ENCODE measurements at places on chromosomes 4 and X.

DNA sequence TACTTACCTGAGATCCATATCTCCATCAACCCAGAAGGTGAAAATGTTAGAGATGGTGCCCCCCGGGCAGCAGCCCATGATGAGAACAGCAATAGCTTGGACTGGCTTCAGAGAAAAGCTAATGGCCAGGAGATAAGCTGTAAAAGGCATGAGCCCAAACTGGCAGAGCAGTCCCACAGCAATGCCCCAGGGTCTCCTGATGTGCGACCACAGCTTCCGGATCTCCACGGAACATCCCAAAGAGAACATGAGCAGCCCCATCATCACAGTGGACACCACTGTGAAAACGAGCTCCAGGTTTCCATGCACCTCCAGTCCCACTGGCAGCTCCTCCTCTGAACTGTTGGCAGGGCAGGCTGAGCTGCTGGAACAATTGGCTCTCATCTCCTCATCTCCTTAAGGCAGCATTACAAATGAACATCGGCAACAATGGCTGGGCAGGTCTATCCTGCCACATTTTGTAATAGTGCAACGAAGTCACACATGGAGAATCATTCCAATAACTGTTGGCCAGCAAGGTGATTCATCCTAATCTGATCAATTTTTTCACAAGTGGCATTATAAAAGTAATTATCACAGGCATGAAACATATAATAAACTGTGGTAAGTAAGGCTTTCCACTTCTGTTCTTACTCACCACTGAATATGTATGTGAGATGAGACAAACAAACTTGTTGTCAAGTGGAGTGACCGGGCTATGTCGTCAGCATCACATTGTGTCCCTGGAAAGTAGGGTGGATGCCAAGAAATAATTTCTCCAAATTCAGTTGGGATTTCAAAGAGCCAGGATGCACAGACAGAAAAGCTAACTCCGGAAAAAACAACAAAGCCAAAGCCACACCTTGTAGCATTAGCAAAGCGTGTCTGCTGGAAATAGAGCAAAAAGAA, at the start of gene SLC10A6:
TSS of gene SLC10A6 (minus strand) at position 653 of the 888 bp plus-strand sequence. CDS start at position 384, 269 bp downstream.
- DNase-seq, result no peak

DNA sequence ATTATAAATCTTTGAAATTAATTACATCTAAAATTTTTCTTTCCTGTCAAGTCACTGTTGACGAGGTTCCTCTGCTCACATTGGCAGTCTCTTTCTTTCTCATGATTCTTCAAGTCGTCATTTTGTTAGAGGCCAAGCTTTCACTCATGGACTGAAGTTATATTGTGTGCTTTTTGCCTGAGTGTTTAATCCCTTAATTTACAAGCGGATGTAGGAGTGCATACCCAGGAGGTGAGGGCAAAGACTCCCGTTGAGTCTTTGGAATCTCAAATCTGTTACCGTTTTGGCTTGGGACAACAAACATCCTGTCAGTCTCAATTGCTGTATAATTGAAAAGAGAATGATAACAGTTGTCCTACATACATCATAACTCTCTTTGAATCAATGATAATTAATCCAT, 345.0 kb downstream of the TRIML1 start:
- no peak for DNase-seq

DNA sequence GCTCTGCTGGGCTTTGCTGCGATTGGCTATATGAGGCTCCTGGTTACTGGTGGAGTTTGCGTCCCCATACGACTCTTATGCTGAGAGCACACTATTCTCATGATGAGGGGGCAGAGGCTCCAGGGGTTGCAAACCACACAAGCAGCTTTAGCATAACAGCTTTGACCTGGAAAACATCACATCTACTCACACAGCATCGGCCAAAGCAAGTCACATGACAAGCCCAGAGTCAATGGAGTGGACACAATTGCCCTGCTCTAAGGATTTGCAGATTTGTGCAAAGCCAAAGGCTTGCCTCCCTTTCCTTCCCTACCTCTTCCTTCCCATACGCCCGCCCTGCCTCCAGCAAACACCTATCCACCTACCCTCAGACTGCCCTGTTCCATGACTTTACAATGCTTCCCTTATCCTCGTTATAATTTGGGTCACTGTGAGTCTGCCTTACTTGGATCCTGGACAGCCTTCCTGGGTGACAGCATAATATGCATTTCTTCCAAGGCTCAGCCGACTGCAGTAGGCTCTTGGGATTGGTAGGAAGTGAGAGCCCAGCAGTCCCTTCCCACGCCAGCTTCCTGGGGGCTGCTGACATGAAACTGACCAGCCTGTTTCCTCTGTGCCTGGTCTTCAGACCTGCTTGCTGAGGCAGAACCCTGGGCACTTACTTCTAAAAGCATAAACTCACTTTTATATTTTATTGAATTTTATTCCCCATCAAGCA, 208.2 kb upstream of the PSAPL1 start:
- no peak for DNase-seq

GRCh38 chrX:69050051-69050765, 115.0 kb downstream of the PJA1 start:
- DNase-seq, result no peak

- no peak for DNase-seq
Observed at GRCh38 chr4:124650614-124651013, 61.9 kb downstream of the ANKRD50 start.

DNA sequence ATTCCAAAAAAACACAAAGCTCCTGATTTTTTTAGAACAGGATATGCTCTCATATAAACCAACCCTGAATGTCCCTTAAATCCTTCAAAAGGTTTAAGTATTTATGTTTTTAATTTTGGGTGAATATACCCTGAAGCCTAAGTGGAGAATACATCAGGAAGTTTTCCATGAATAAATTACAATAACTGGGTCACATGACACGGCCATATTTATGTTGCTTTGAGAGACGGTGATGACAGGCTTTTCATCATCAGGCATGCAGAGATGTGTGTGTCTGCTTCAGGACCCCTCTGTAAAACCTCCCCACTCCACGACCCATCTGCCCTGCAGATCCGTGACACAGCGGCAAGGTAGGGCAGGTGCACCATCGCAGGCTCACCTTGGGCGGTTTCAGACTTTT, 60.3 kb upstream of the C4orf50 start:
- DNase-seq, result no peak

DNA sequence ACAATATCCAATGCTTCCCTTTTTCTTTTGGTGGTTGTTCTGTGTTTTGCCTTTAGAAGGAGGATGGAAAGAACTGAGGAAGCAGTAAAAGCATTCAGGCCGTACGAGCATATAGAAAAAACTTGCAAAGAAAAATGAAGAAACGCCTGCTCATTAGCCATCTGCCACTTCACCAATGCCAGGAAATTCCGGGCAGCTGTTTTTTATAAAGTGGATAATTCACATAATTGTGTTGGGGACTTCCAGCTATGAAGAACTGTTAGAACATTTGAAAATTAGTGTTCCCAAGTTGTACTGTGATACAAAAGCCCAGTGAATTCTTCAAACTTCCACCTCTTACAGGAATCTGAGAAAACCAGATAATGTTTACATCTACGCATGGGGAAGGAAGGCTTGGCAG, 11.7 kb downstream of the RELL1 start:
- DNase-seq, result peak; percentile 32

DNA sequence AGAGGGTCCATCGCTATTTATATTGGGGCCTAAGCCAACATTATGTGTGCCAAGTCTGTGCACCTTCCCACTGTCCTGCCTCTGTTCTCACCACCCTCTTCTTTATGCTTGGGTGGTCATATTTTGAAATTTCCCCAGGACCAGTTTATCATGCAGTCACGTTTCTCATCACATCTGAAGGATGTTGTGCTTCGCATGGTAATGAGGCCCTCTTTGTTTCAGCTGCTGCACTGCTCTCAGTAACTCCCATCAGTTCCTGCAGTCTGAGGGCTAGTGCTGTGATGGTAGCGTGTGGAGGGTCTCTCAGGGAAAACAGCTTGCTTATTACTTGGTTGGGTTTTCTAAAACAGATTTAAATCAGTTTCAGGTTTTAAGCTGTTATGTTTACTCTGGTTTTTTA, 288.0 kb downstream of the AFF2 start:
- no peak for DNase-seq

DNA sequence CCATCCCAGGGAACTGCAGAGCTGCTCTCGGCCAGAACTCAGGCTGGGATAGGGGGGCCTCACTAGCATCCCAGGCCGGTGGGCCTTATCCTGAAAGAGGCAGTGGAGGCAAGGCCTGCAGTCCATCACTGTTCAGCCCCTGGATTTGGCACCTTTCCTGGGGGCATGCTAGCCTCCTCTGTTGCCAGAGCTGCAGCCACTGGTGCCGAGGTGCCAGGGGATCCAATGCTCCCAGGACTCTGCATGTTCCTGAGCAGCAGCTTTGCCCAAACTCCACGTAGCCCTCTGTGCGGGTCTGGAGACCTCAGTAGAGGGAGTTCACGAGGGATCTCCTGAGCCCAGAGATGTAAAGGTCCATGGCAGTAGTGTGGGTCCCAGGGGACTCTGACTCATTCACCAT, 551.7 kb upstream of the AMOT start:
- no peak for DNase-seq

DNA sequence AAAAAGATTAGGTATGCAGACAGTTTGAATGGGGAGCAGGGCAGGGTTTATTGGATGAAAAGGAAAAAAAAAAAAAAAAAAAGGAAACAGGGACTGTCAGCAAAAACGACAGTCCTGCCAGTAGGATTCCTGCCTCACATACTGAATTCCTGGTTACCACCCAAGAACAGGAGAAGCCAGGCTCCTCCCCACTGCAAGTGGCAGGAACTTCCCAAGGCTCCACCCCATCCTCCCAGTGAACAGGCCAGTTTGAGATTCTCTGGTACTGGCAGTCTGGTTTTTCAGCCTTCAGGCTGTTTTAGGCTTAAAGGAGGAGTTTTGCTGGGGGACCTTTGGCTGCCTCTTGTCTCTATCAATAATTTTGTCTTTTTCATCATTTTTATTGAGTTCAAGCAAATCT, 360.0 kb upstream of the CXorf51A start:
- no peak for DNase-seq

DNA sequence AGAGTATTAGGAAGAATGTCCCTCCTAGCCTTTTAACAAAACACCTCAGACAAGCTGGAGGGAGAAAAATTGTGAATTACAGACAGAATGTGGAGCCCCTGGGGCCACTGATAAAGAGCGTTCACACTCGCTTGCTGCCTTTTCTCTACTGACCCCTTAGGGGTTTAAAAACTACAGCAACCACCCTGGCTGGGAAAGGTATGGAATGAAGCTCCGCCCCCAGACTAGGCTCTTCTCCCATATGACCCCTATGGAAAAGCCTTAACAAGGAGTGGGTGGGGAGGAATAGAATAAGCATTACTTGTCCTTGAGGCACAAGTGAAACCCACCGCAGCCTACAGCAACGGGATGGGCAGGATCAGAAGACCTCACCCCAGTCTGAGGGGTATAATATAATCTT, 26.3 kb downstream of the ANKRD50 start:
- DNase-seq, result no peak

DNA sequence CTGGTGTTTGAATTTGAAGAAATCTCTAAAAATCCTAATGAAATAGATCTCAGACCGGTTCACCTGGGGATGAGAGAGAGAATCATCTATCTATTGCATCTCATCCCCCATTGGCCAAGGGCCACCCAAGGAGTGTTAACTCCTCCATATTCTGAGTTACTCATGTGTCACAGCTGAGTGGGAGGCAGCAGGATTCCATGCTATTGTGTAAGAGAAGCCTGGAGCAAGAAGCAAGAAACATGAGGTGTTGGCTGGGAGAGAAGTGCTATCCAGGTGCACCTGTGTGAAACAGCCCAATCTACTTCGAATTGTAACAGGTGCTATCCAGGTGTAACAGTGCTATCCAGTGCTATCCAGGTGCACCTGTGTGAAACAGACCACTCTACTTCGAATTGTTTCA, 150.3 kb upstream of the MAOA start:
- no peak for DNase-seq

DNA sequence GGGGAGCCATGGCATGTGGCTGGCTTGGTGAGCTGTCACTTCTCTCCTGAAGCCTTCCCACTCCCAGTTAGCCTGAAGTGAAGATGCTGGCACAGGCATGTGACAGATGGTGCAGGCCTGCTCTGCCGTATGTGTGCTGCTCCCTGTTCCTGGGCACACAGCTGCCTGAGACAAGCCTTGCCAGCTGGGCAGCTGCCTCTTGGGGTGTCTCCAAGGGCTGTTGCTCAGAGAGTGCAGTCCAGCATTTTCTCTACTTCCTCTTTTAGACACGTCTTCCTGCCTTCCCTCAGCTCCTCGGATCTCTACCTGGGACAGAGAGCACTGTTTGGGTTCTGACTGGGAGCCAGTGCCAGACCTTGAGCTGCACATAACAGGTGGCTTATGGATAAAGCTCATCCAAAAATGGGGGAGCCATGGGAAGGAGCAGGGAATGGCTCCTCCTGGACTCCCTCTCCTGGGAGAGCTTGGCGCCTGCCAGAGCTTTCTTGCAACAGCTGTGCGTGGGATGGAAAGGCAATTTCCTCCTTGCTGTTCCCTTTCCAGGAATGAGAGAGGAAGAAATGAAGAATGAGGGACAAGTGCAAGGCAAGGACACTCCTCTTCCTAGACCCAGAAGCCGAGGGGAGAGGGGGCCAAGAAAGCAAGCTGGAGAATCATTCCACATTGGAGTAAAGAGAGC, 132.9 kb downstream of the MSL3 start:
- DNase-seq, result peak; percentile 72

DNA sequence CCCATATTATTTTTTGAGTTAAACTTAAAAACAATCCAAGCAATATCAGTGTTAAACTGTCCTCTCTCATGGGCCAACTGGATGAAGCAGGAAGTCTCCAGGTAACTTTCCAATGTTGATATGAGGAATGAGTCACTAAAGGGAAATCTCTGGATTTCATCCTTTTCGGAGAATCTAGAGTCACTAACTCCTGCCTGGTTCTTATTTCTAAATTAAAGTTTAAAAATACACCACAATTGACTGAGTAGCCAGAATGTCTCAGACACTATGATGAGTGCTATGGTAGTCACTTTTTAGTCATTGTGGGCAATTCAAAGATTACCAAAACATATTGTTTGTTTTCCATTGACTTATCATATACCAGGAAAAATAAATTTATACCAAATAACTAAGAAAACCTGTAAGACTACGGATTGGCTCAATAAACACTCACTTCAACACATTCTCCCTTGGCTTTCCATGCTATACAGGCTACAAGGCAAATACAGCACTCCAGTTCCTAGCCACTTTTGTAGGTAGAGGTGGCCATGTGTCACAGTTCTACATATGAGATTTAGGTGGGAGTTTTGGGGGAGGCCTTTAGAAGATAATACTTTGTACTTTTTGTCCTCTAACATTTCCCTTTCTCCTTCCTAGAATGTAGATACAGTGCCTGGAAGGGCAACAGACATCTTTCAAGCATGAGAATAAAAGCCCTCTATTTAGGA, 8.6 kb downstream of the SLC9B2 start:
- no peak for DNase-seq

- DNase-seq, result no peak
Observed at GRCh38 chr4:146260521-146260920, 46.2 kb downstream of the REELD1 start.

GRCh38 chr4:159284733-159285132, 181.9 kb downstream of the RAPGEF2 start:
- DNase-seq, result no peak

GRCh38 chr4:45030059-45030458, 303.7 kb upstream of the GNPDA2 start:
- DNase-seq, result no peak

- DNase-seq, result no peak
Observed at GRCh38 chr4:79763486-79764075, 309.4 kb downstream of the ANTXR2 start.
